NCI-H2107 (cell line): ENCODE measurements at places on chromosomes 5 and 9.
A peak's percentile ranks its signal among the peaks of the same experiment; 100 is the strongest.

GRCh38 chr5:1119312-1119831 is 7.5 kb upstream of the SLC12A7 start:
- DNase-seq: no peak

DNA sequence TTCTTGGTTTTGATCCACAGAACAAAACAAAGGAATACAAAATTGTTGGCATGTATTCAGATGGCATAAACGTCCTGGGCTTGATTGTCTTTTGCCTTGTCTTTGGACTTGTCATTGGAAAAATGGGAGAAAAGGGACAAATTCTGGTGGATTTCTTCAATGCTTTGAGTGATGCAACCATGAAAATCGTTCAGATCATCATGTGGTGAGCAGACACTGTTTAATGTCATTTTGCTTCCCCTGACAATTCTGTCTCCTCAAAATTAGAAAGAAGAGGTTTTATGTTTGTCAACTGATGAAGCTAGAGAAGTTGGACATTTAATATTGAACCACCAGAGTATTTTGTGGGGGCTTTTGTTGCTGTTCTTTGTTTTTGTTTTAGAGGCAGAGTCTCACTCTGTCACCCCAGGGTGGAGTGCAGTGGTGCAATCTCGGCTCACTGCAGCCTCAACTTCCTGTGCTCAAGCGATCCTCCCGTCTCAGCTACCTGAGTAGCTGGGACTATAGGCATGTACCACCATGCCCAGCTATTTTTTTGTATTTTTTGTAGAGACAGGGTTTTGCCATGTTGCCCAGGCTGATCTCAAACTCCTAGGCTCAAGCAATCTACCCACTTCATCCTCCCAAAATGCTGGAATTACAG is 82.0 kb downstream of the SLC1A1 start:
- no peak for DNase-seq

- no peak for DNase-seq
Observed at GRCh38 chr5:97094579-97095317, 47.7 kb downstream of the LIX1 start.

DNA sequence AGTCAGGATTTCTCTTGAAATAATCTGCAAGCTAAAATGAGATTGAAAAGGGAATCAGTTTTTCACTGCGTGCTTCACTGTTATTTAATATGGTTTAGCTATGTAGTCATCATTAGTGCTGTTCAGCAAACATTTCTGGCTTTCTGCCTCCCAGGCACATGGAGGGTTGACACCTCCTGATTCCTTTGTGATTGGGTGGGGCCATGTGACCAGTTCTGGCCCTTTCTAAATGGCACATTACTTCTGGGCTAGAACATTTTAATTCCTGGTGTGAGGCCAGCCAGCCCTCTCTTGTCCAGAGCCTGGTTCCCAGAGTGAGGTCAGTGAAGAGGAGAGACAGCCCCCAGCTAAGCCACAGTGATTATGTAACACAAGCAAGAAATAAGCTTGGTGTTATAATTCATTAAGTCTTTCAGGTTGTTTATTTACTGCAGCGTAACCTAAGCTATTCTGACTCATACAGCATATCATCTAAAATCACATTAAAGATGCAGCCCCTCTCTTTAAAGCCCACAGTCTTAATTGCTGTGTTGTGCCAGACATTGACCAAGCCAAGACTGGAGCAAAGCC is 17.4 kb upstream of the ARSI start:
- DNase-seq: no peak

DNA sequence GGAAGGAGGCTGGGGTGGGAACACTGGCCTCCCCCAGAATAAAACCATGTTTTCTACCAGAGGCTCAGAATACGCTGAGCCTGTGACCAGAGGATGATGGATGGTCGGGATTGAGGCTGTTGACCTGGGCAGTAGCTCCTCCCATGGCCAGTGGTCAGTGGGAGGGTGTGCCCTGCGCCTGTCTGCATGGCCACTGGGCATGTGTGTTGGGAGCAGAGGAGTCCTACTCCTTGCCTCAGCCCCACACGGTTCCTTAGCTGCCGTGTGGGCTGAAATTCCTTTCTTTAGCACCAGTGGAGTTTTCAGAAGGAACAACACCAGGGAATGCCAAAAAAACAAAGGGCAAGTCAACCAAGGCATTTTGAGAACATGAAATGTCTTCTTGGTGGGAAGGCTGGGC is 8.5 kb upstream of the RMND5B start:
- DNase-seq: no peak

DNA sequence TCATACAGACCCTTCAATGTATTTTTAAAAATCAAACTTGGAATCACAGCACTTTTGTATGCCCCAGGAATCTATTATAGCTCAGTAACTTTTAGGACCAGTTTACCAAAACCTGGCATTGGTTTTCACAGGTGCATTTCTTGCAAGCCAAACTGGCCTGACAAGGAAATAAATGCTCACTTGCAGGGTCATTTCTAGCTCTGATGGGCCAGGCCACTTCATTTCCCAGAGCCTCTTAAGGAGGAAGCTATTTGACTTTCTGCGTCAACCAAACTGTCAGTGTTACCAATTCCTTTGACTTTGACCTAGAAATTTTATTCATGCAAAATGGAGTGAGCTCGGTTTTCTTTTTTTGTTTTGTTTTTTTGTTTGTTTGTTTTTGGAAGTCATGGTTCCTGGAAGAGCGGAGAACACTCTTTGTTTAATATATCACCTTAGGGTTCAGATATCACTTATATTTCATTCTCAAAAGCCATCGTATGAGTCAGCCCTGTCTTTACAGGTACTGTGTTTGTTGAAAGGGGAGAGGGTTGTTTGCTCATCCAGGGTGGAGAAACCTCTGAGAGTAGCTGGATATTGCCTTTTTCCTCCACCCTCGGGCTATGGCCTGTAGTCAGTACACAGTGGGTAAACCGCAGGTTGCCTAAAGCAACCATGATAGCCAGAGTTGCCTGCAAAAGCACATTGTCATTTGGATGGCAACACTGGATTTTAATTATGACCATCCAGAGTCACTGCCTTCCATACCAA is 58.9 kb downstream of the GNA14 start:
- peak; percentile 46 for DNase-seq

DNA sequence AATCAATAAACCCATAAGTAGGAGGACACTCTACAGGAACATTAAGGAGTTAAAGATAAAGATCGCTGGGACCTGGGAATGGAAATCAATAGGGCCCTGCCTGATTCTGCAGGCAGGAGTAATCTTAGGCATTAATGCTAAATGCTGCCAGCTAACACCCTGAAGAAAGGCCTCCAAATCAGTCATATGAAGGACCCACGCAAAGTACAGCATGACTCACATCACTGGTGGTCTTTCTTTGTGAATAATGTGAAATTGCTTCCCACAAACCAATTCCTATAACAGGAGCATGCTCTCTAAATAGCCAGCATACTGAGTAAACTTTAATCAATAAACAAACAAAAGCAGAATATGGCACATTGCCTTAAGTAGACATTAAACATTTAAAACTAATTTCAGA is 172.3 kb downstream of the SEMA5A start:
- DNase-seq: no peak

DNA sequence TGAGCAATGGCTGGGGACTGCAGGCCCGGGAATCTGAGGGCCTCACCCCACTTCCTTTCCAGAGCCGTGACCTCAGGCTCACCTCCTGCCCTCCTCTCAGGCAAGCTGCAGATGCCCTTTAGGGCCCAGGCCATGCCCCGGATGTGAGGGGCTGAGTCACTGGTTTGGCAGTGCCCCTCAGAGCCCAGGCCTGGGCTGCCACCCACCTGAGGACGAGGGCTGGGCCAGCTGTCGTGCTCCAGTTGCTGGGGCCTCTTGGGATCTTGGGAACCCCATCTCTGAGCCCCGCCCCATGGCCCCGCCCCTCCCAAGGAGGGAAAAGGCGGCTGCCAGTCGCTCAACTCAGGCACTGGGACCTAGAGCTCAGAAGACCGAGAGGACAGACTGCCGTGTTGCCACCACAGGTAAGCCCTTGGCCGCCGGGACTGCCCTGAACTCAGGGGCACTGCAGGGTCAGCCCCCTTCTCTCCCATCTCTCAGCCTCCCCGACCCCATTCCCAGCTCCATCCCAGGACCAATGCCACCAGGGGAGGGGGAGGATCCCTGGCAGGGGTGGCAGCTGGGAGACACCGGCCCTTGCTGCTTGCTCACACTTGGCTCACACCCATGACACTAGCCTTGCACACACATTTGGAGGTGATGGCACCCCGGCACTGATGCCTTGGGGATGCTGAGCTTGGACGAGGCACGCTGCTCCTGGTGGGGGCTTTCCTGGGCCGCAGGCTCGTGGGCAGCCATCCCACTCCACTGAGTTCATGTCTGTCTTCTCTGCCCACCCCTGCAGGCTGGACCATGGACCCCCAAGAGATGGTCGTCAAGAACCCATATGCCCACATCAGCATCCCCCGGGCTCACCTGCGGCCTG is at the start of gene CYSRT1:
Gene CYSRT1 (plus strand): TSS at position 345 of the 865 bp plus-strand sequence. CDS start 448 bp downstream, at position 793.
- DNase-seq: no peak
